ENCODE measurements at places on chromosomes 11 and 22.

- DNase-seq, result no peak
Observed at GRCh38 chr11:1411301-1411700, 21.6 kb downstream of the BRSK2 start.

DNA sequence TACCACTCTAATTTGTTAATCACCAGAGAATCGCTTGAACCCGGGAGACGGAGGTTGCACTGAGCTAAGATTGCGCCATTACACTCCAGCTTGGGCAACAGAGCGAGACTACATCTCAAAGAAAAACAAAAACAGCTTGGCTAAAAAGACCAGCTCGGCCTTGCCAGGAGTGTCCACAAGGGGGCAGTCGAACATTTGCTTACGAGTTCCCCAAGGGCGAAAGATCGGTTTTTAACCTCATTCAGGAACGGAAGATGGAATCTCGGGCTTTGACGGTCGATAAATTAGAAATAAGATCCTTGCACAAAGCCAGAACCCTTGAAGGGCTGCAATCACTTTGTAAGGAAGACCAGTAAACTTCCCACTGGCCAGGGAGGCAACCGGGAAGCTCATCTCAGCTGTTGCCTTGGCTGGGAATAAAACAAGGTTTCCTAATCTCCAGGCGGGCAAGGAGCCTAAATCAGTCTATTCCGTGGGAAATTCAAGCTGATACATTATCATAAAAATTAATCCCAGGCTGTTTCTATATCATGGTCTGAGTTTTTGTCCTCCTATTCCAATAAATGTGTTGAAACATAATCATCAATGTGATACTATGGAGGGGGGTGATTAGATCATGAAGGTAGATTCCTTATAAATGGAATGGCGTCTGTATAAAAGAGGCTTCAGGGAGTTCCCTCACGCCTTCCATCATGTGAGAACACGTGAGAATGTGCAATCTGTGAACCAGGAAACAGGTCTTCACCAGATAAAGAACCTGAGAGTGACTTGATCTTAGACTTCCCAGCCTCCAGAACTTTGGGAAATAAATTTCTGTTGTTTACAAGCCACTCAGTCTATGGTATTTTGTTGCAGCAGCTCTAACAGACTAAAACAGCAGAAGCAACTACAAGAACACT is 14.9 kb upstream of the SLC29A2 start:
- peak; percentile 83 for DNase-seq

DNA sequence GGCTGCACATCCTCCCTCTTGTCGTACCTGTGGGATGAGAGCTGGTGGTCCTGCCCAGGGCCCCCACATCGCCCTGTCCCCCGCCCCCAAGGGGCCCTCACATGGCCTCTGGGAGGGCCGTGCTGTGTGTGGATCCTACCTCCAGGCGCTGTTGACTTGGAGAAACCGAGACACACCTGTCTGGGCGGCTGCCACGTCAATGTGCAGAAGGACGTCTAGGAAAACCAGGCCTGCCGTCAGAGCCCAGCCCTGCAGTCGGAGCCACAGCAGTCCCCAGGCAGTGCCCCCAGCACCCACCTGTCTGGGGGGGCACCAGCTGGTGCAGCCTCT is 14.2 kb downstream of the ALG12 start:
- DNase-seq, result no peak

DNA sequence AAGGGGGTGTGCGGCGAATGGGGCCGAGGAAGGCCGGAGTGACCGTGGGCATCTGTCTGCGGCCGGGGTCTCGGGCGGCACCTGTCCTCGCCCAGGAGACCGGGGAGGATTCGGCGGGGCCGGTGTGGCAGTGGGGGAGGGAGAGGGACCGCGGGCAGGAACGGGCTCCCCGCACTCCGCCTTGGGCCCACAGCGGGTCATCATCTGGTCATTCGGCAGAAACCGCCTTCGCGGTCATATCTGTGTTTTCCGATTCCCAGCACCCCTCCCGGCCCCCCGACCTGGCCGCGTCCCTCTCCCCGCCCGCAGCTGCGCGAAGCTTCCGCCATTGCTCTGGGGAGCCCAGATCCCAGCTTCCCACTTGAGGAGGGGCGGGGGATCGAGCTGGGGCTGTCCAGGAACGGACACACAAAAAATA is 824 bp upstream of the CBX6 start:
- DNase-seq, result no peak

- no peak for DNase-seq
Observed at GRCh38 chr22:48908547-48908946, 919.1 kb downstream of the BRD1 start.

GRCh38 chr11:13009476-13009920 is 382 bp downstream of the RASSF10 start:
- DNase-seq, result no peak

DNA sequence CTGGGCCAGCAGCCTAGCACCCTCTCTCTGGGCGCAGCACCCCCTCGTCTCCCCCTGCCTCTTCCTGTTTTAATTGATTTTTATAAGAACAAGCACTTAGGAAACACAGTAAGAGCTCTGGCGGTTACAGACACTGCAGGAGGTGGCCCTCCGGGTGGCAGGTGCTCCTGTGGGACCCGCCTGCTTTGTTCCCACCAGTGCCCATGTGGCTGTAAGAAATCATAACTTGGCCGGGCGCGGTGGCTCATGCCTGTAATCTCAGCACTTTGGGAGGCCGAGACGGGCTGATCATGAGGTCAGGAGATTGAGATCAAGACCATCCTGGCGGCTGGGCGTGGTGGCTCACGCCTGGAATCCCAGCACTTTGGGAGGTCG is 18.4 kb downstream of the TSPAN4 start:
- DNase-seq, result no peak

All from CD4-positive, alpha-beta T cell treated with Interleukin-12 subunit alpha and Interleukin-12 subunit beta, for 1 hour (primary cell).